ENCODE measurements at places on chromosomes 7 and 10. TPM values are rescaled to one million over a fixed set of nuclear protein-coding genes. Genes with fewer than 3 reads are reported as not detected.
A peak's percentile ranks its signal among the peaks of the same experiment; 100 is the strongest.

- DNase-seq, result no peak
- peaks cover 21% of the 10 kb centered on the region for H3K27me3 ChIP-seq
- H3K4me3 ChIP-seq, result peak overlapping the region; percentile 51
- H3K27ac ChIP-seq, result peak overlapping the region; percentile 92
- no peaks in the 10 kb centered on the region for H3K36me3 ChIP-seq
These were observed 851 bp downstream of the AKR1E2 start for GRCh38 chr10:4826792-4827324.

DNA sequence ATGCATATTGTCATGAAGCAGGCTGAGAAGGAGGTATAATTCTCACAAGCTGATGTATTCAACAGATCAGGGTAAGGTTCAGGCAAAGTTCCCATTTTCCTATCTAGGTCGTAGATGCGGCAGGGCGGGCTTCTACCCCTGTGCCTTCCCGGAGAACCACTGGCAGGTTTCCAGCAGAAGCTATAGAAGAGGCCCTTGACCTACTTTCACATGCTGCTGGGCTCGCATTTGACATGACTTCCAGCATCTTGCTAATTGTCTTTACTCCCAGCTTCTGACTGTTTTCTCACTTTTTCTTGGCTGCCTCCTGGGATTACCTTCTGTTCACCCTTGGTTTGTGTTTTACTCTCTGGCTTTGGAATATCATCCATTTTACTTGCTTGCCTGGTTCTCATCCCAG lies 32.6 kb upstream of the ORC5 start:
- H3K36me3 ChIP-seq, result no peaks in the 10 kb centered on the region
- H3K27ac ChIP-seq, result no peak overlapping the region
- DNase-seq, result peak; percentile 6

- no peak overlapping the region for H3K4me3 ChIP-seq
- H3K4me1 ChIP-seq, result peaks cover 11% of the 10 kb centered on the region
- no peak for DNase-seq
- no peaks in the 10 kb centered on the region for H3K36me3 ChIP-seq
- H3K27me3 ChIP-seq, result peaks cover 56% of the 10 kb centered on the region
These were observed 21.0 kb upstream of the ZFAND2A start for GRCh38 chr7:1181031-1181430.

GRCh38 chr7:148397985-148398384 lies 192.6 kb upstream of the C7orf33 start:
- H3K27me3 ChIP-seq, result peaks cover 11% of the 10 kb centered on the region
- no peak for DNase-seq
- no peaks in the 10 kb centered on the region for H3K36me3 ChIP-seq
- H3K4me1 ChIP-seq, result no peaks in the 10 kb centered on the region

The MINDY4 gene
- polyA plus RNA-seq, result 15.8 TPM

The PRPS1L1 gene
- not detected for polyA plus RNA-seq

DNA sequence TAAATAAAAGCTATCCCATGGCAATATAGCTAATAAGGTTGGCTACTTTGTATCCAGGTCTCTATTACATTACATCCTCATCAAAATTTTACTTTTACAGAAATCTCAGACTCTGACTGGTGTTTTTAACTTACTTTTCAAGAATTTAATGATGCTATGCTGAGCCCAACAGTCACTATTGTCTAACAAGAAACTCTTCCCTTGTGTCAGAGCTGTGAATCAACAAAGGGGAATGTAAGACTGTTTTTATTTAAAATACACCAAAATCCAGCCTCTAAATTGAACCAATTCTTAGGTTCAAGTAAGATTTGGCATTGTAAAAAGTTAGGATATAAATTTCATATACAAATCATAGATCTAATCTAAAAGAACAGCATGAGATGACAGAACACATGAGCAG lies 7.0 kb downstream of the RTKN2 start:
- H3K4me3 ChIP-seq, result no peak overlapping the region
- no peak for DNase-seq
- no peaks in the 10 kb centered on the region for H3K27me3 ChIP-seq
- no peaks in the 10 kb centered on the region for H3K36me3 ChIP-seq

Measured in left lung (tissue), 14 donors.